ENCODE measurements at places on chromosomes 7 and 10.

DNA sequence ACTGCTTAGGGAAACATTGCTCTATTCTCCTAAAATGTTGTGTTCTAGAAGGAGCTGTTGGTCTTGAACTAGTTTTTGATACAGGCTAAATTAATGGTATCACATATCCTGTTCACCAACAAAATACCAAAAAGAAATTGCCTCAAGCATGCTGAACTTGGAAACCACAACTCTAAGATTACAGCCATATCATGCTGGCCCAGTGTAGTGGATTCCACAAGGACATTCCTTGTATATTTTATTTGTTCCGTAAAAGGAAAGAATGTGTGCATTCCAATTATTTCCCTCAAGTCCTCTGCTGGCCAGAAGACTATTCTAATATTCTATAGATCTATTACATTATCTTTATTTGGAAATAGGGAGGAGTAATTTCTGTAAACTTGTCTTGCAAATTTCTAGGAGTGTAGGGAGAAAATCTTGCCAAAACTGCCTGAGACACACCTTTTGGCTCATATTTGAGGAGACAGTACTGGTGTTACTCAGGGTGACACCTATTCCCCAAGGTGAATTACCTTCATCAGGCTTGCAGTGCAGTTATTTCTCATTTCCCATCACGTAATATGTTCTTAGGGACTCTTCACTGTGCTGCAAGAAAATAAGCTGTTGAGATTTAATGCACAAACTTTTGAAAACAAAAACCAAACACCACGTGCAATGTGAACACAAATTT, 1.9 kb upstream of the NEBL start:
- peak; percentile 15 for DNase-seq

DNA sequence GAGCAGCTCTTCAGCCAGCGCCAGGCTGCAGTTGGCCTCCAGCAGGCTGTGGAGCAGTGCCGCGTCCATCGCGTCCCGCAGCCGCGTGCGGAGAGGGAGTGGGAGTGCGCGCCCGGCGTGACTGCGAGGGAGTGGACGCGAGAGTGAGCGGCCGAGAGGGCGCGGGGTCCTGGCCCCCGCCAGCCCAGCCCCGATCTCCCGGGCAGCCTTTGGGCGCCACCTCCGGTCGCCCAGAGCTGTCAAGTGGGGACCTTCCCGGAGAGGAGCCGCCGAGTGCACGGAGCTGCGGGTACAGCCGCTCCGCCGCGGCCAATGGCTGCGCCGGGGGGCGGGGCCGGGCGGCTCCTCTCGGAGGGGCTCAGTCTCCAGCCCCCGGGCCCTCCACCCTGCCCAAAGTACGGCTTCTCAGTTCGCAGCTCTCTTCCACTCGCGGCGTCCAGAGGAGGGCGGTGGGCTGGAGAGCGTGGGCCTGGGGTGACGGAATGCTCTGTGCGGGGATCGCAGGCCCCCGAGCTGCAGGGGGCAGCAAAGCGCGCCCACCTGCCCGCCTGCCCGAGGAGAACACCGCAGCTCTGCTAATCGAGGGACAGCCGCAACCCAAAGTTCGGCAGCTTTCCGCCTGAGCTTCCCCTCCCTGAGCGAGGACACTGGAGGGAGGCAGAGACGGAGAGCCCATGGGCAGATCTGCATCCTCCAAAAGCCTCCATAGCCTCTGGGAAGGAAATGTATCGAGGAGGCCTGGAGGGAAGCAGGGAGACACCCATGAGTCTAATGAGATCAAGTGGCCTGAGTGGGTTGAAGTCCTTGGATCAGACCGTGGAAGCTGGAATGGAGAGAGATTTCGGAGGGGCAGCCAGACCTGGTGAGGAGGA, at the start of gene CRHR2:
TSS of gene CRHR2 (minus strand) at position 245 of the 872 bp plus-strand sequence. CDS start at position 69, 176 bp downstream.
- DNase-seq = no peak

- DNase-seq = no peak
These were observed 84.8 kb upstream of the EGR2 start for GRCh38 chr10:62900829-62901571.

DNA sequence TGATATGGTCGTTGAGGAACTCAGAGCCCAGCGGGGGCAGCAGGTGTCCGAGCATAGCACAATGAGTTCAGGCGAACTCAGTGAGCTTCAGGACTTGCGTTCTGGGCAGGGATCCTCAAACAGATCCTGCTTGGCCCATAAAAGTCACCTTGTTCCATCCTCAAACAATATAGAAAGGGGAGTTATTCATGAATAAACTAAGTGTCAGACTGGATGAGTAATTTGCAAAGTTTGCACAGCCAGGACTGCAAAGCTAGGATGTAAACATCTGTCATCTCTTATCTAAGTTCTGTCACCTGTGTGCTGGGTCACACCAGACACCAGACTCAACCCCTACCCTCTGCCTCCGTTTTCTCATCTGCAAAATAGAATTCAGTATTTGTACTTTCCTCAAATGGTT, 58.0 kb upstream of the PFKP start:
- DNase-seq = no peak

- no peak for DNase-seq
These were observed 549.9 kb downstream of the DNAJB6 start for GRCh38 chr7:157886711-157887110.

DNA sequence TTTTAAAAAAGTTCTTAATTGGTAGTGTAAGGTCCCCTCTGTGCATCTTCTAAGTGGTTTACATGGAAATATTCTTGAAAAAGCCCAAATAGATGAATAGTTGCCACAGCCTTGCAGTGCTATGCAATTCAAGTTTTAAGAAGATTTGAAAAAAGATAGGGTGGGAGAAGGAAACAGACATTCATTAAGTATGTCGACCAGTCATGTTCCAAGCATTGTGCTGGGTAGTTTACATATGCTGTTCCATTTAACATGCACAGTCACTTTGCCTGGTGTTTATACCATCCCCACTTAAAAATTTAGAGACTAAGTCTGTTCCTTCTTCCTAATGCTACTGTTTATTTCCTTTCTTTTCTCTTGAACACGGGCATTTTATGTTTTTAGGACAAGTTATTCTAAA, 28.1 kb upstream of the NAMPT start:
- no peak for DNase-seq
